Karpas-422 (cell line): ENCODE measurements at places on chromosomes 1 and 21. TPM values are rescaled to one million over a fixed set of nuclear protein-coding genes. Genes with fewer than 3 reads are reported as not detected.

GRCh38 chr1:3750741-3751140 is 1.5 kb upstream of the CCDC27 start:
- no peak for DNase-seq

DNA sequence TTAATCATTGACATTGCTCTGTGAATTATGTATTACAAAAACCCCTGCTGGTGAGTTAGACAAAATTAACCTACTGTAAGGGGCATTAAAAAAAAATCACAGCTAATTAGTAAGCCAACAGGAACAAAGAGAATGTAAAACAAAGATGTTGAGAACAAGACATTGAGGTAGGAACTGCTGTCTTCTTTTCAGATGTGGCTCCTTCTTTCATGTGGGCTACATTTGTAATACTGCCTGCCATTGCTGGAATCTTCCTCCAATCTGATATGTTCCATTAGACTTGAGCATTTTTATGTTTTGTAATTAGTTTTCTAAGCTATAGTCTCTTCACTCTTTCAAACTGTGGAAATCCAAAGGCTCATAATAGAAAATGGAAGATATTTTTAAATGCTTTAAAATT is 353.0 kb downstream of the ADGRL2 start:
- DNase-seq: no peak

- no peak for DNase-seq
These were observed 68.7 kb downstream of the MORN1 start for GRCh38 chr1:2322581-2323211.

Gene CTSE
- total RNA-seq: not detected in 2 replicates

- DNase-seq: no peak
These were observed 210.2 kb downstream of the LRRC7 start for GRCh38 chr1:69777971-69778370.

GRCh38 chr1:110281363-110282290 is 57.5 kb upstream of the RBM15 start:
- no peak for DNase-seq

GRCh38 chr1:221778535-221779142 is 36.8 kb upstream of the DUSP10 start:
- no peak for DNase-seq

GRCh38 chr1:101221945-101222429 is 14.8 kb upstream of the S1PR1 start:
- DNase-seq: no peak

DNA sequence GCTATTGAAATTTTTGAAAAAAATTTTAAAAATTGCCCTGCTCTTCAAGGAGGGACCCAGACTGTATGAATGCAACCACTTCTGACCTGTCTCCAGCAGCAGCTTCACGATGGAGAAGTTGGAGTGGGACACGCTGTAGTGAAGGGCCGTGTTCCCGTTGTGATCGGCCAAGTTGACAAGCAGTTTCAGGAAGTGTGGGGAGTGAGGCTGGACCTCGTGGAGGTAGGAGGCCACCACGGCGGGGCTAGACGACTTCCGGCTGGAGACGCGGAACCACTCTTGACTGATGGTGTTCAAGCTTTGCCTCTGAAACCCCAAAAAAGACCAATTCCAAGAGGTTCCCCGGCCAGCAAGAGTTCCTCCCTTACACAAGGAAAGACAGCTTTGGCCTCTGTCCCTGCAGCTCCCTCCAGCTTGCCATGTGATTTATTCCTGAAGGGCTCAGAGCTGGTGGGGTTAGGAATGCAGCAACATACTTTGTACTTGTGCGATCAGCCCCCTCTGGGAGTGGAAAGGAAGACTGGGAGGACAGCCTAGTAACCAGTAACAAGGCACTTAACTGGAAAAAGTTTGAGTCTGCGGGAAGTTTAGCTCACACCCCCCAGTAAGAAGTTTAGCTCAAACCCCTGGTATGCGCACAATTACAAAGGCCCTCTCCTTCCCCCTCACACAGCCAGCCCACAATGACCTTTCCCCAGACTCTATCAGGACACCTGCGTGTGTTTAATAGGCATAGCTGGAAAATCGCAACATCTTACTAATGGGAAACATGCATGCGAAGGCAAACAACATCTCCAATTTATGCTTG is 56.0 kb downstream of the KANK4 start:
- no peak for DNase-seq

Gene MSH4
- not detected in 2 replicates for total RNA-seq

Gene MXRA8
- total RNA-seq: not detected in 2 replicates

DNA sequence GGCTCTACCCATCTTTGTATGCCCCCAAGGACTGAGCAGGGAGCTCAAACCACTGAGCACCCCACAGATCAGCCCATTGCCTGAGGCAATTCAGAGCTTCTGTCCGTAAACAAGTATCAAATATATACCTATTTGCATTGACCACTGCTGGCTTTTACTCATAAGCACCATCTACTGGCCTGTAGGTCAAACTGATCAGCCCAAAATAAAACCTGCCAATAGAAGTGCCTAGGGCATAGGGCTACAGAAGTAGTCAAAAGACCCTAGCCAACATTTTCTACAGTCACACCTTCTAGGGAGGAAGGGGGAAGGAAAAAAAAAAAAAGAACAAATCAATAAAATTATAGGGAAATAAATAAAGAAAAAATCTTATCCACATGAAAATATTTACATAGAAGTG is 5.3 kb upstream of the LCE3D start:
- no peak for DNase-seq

Gene TNFSF4
- total RNA-seq: 0.26 and 1.2 TPM in 2 replicates

Gene CACNA1E
- 0.07 TPM in 1 of 2 replicates, not detected in the other for total RNA-seq

GRCh38 chr21:25509862-25510261 is 97.4 kb downstream of the MRPL39 start:
- DNase-seq: no peak

GRCh38 chr1:64754173-64754572 is 9.3 kb downstream of the RAVER2 start:
- no peak for DNase-seq

Gene GJB4
- not detected in 2 replicates for total RNA-seq

Gene CDC14A
- 24.7 and 25.7 TPM in 2 replicates for total RNA-seq

Gene WDR64
- total RNA-seq: not detected in 2 replicates

GRCh38 chr1:112938210-112938609 is 17.8 kb downstream of the SLC16A1 start:
- DNase-seq: no peak

DNA sequence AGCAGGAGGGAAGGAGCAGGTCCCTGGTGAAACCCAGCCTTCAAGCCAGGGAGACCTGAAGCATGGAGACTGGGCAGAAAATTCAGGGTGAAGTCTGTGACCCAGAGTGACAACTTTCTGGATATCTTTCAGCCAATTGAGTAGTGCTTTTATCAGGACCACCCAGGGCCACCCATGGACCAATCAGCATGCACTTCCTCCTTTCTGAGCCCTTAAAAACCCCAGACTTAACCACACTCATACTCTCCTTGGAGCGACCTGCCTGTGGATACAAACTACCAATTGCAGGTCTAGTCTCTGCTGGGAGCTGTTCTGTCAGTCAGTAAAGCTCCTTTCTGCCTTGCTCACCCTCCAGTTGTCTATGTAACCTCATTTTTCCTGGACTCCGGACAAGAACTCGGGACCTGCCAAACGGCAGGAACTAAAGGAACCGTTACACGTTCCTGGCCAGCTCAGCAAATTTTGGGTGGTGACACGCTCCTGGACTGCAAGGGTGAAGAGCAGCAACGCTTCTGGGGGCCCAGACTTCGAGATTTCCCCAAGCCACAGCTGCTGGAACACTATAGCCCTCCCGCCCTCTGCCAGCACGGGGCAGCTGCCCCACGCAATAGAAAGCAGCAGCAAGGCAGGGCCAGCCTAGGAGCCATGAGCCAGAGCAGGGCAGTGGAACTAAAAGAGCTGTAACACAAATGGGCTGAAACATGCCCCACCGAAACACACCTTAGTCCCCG is 1183.4 kb downstream of the AMY1C start:
- DNase-seq: no peak
